ENCODE measurements at places on chromosomes 16 and 17.

DNA sequence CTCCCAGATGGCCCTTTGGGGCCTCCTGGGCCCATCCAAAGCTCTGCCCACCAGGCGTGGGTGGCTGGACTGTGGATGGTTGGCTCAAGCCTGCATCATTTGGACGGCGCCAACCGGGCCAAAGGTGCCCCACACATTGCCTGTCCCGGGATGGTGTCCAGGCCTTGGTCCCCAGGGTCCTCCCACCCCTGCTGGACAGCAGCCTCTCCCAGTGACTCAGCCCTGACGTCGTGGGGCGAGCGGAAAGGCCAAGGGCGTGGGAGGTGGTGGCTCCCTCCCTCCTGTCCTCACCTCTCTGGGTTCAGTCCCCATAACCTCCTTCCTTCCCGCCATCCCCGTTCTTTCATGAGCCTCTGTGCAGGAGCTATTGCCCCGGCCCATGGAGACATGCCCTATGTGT, 42.1 kb upstream of the DLX4 start:
- DNase-seq = no peak

DNA sequence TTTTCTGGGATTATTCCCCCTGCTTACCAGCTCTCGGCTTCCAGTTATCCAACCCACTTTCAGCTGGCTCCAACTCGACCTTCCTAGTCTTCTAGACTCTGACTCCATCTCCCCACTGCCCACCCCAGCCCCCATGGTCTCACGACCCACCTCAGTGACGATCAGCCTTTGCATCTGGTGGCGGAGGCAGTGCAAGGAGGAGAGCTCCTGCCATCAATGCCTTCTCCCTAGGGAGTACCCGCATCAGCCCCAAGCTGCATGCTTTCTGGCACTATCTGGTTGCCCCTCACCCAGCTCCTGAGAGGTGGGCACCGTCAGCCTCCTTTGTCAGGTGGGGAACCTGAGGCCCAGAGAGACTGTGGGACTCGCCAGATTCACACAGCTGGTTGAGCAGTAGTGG, 72.6 kb upstream of the RPL38 start:
- DNase-seq = no peak

DNA sequence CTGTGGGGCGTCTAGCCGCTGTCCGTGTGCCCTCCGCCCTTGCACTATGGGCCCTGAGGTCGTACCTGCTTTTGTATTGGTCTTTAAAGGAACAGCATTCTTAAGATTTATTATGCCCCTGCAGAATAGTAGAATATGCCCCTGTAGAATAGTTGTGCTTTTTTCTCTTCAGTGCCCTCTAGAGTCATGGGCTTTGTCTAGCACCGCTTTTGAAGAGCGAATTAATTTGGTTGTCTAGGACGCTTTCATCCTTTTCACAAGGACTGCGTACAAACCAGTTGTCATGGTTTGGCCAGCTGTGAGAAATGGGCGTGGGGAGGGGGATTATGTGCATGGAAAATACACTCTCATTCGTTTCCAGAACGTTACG, 621 bp downstream of the CEP95 start:
- DNase-seq = peak; percentile 81

DNA sequence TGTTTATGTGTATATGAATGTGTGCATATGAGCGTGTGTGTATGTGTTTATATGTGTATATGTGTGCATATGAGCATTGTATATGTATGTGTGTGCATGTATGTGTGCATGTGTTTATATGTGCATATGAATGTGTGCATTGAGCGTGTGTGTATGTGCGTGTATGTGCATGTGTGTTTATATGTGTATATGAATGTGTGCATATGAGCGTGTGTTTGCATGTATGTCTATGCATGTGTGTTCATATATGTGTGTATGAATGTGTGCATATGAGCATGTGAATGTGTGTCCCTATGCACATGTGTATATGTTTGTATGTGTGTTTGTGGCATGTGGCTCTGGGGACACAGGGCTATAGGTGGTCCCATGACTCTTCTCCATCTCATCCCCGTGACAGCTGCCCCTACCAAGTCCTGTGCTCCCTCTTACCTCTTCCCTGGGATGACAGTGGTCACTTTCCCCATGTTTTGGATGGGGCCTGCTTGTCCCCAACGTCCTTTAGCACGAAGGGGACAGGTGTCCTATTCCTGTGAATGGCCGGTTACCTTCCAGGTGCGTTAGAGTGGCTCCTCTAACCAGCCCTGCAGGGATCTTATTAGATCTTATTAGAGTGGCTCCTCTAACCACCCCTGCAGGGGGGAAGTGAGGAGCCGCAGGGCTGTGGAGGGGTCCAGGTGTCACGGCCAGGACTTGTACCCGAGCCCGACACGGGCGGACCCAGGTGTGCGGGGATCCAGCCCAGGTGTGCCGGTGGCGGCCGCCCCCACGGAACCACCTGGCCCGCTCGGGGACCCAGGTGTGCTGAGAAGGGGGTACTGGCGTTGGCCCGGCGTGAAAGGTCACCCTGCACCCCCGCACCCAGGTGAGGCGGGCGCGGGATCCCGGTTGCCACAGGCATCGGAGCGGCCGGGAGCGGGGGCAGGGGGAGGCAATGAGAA, 105.6 kb downstream of the SEC14L1 start:
- DNase-seq = no peak

DNA sequence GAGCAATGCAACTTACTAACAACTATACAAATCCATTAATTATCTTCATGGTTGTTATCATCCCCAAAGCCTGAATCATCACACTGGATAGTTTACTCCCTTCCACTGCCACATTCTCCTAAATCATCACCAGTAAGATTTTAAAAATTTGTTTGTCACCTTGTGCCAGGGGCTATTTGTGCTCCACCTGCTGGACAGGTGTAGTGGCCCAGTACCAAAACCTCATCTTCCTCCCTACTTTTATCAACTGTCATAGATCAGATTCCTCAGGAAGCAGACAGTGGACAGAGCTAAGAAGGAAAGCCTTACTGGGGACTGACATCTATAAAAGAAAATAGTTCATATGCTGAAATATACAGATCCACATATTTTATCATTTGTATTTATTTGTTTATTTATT, 280.4 kb downstream of the CDH11 start:
- DNase-seq = no peak

DNA sequence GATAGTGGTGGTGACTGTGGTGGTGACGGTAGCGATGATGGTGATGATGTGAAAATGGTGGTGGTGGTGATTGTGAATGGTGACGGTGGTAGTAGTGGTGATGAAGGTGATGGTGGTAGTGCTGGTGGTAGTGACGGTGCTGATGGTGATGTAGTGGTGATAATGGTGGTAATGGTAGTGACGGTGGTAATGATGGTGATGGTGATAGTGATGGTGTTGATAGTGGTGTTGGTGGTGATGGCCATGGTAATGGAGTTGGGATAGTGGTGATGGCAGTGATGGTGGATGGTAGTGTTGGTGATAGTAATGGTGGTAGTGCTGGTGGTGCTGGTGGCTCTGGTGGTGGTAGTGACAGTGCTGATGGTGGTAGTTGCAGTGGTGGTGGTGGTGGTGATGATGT, 14.7 kb upstream of the RBFOX1 start:
- no peak for DNase-seq

DNA sequence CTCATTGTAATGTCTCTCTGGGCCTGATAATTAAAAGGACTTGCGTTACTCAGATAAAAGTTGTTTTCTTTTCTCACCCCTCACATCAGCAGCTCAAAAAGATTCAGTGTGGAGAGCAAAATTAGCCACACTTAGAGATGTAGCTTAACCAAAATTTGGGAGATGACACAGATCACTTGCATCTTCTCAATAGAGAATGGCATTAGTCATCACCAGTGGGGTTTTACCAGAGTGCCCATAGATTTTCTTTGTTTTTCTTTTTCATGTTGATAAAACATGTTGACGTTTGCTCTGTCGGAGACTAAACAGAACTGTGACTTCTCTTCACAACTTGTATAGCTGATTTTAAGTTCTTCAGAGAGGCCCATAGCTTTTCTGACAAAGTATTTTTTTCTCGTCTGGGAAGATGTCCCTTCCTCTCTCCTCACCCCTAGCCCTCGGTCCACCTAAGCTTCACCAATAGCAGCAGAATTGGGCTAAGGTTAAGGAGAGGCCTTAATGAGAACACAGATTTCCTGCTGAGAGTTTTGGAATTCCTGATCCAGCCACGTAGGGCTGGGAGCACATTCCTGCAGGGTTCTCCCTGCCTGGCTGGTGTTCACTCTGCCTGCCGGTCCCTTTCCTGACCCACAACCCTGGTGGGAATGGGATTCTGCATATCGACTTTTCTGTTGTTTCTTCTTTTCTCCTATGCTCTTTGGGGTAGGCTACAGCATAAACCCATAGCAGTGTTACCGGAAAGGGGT, 92.6 kb downstream of the CACNG3 start:
- DNase-seq = no peak

DNA sequence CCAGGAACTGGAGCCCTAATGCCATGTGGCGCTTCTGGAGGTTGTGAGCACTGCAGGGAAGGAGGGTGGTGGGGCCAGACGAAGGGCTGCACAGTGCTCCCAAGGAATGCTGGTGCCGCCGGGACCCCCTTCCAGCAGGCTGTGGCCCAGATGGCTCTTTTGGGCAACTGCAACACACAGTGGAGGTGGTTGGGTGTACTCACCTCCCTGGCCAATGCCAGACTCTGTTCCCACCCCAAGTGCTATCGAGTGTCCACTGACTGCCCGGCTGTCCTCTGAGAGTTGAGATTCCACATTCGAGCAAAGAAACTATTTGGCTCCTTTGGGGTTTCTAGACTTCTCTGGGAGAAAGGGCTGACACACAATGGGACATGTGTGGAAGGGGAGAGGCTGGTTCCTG, 167.9 kb downstream of the RGS9 start:
- DNase-seq = no peak

DNA sequence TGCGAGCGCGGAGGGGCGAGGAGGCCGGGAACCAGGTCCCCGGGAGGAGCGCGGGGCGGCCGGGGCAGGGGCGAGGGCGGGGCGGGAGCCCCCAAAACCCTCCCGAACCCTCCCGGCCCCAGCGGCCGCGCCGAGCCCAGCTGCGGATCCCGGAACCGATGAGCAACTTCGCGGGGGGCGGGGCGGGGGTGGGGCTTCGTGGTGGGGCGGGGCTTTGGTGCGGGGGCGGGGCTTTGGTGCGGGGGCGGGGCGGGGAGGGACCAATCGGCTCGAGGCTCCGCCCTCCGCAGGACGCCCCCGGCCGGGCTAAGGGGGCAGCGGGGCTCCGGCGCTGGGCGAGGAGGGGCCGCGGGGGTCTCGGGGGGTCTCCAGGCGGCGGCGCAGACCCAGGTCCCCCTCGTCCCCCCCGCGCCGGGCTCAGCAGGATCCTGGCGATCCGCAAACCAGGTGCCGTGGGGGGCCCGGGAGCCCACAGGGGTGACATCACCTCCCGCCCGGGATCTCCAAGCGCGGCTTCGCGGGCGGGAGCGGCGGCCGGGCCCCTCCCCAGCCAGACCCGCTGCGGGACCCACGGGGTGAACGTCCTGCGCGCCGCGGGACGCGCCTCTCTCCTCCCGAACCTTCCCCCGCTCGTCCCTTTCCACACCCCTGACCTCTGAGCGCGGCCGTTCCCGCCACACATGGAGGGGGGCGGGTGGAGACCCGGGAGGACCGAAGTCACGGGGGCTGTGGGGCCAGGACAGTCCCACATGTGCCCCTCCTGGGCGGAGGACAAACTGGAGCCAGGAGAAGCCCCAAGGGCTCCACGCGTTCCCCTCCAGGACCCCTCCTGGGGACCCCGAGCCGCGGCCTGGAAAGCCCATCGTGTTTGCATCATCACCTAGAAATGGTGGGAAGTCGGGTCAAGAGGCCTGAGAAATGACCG, at the start of gene ABR:
Gene ABR, minus strand, starts transcription at position 164 of the 925 bp plus-strand sequence. CDS start 254 bp downstream, outside the sequence.
- no peak for DNase-seq

- no peak for DNase-seq
These were observed 233.3 kb downstream of the SOX9 start for GRCh38 chr17:72354071-72354470.

DNA sequence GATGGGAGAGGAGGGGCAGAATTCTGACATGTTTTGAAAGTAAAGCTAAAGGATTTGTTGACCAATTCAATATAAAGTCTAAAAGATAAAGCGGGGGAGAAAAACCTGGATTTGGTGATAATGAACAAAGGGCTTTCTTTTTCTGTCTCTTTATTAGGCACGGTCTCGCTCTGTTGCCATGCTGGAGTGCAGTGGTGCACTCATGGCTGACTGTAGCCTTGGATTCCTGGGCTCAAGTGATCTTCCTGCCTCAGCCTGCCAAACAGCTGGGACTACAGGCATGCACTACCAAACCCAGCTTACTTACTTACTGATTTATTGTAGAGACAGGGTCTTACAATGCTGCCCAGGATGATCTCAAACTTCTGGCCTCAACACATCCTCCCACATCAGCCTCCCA, 7.5 kb downstream of the CDR2 start:
- no peak for DNase-seq

DNA sequence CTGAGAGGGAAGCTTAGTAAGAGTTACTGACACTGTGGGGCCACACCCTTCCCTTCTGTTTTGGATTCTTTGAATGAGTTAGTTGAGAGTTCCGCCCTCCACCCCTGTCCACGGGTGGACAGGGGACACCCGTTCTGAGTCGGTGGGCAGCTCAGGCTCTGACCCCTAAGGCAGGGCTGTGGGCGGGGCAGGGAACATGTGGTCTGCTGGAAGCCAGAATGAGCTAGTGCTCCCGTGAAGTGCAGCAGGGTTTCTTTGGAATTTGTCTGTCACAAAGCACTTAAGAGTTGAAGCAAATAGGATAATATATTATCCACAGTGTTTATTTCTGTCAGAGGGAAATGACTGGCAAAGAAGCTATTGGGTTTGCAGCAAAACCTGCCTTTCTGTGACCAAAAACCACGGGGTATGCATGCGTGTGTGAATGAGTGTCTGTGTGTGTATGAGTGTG, 90.1 kb downstream of the CLEC16A start:
- no peak for DNase-seq

DNA sequence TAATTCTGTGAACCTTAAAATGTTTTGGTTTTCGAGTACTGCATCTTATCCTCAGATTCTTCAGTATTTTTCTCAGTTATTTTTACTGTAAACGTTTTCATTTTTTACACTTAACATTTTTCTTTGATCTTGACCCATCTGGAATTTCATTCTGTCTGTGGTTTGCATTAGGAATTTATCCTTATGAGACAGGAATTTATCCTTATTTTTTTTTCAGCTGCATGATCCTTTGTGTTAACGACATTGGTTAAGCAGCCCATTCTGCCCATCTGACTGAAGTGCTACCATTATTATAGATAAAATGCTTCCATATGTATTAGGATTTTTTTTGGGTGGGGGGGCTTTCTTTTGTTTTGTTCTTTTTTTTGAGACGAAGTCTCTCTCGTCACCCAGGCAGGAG, 41.0 kb downstream of the SNX29 start:
- DNase-seq = no peak

GRCh38 chr17:12739500-12739899, 49.8 kb upstream of the ARHGAP44 start:
- no peak for DNase-seq

DNA sequence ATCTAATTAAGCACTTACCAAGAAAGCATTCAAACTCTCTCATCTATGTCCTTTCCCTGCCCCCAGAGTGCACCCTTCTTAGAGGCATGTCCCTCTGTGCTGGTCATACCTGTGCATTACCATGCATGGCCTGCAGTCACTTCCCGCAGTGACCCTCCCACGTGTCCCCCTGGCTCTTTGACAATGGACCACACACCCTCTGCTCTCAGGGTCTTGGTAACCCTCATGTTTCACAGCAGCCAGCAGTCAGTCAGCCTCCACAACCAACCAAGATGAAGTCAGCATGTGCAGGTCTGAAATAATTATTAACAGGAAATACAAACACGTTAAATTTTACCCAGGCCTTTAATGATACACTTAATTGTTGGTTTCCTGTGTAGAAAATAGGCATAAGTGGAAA, 10.1 kb downstream of the KRT33A start:
- no peak for DNase-seq

- DNase-seq = no peak
These were observed 68.8 kb downstream of the CEP112 start for GRCh38 chr17:66123163-66123562.
